CD8-positive, alpha-beta T cell (primary cell): ENCODE measurements at places on chromosomes 2 and 18.

- no peak for DNase-seq
Measured at GRCh38 chr2:215522237-215522636, 86.4 kb upstream of the FN1 start.

- DNase-seq: no peak
Measured at GRCh38 chr2:28729698-28730097, 21.9 kb upstream of the PPP1CB start.

DNA sequence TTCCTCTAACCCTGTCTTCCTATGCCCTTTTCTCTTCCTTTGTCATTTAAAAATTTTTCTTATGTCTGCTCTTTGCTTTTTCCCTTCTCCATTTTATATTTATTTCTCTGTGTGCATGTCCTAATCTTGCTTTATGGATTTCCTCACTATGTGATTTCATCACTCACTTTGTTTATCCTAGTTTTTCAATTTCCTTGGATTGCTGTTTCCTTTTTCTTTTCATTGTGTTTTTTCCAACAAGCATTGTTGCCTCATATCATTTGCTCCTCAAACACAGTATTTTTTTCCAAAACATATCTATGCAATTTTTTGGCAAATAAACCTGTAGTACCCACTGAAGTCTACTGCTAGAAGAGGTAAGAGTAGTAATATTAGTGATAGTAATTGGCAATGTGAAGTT is 67.4 kb upstream of the PNPT1 start:
- no peak for DNase-seq

DNA sequence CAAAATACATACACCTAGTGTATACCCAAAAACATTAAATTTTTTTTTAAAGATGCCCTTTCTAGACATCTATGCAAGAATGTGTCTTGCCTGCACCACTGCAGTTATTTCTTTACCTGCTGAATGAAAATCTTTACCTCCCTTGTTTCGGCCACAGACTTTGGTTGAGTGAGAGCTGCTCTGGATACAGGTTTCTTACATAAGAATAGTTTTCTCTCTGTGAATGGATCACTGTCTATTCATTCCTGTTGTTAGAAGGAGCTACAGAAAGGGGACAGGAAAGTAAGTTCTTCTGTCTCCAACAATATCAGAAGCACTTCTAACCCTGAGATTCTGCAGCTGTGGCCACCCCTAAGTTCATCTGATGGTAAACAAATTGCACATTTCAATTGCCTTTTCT is 113.0 kb upstream of the CDCA7 start:
- DNase-seq: no peak

GRCh38 chr2:119263025-119263424 is 39.4 kb downstream of the STEAP3 start:
- DNase-seq: no peak
